ENCODE measurements at places on chromosomes 12 and 14.

- no peak for DNase-seq
These were observed 1.4 kb downstream of the BICDL1 start for GRCh38 chr12:119990382-119990874.

DNA sequence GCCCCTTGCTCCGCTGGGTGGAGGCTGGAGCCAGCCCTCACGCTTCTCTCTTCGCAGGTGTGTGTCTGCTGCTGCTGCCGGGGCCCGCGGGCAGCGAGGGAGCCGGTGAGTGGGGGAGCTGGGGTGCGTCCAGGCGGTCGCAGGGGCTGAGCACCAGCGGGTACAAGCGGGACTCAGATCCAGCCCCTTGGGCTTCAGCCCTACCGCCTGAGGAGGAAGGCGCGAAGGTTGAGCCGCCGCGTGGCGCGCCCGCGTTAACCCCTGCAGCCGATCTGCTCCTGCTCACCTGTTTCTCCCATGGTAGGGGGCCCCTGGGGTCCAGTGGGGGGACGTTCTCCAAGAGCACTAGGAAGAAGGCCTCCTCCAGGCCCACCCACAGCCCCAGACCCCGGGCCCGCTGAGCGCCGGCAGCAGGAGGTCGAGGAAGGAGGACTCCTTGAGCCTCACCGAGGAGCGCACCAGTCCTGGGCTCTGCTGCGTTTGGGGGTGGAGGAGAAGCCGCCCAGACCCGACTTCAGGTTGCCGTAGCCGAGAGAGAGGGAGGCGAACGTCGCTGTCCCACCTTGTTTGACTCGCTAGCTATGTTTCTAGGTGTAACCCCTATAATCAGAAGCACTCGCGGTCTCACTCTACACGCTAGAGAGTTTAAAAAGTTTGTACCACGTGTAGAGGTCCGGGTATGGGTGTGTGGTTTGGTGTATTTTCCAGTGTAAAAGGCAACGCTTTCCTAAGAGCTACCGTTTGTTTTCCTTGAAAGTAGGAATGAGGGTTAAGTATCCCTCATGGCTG is 834 bp downstream of the COCH start:
- DNase-seq = no peak

- no peak for DNase-seq
These were observed 85.0 kb downstream of the KICS2 start for GRCh38 chr12:64137117-64137516.

DNA sequence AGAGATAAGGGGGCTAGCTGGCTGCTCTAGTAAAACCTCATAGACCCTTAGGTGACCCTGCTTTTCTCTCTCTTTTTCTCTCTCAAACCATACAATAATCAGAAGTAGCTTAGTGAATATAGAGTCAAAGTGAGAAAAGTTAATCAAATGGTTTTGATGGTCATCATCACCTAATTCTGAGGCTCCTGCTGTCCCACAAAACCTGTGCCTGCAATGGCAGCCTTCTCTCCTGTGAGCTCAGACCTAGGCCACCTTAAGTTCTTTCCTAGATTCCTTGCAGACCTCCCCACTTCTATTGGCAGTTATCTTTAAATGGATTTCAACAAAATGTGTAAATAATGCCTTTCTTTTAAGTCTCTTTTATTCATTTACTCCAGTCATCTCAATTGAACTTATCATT is 1.5 kb upstream of the RPAP3 start:
- no peak for DNase-seq

DNA sequence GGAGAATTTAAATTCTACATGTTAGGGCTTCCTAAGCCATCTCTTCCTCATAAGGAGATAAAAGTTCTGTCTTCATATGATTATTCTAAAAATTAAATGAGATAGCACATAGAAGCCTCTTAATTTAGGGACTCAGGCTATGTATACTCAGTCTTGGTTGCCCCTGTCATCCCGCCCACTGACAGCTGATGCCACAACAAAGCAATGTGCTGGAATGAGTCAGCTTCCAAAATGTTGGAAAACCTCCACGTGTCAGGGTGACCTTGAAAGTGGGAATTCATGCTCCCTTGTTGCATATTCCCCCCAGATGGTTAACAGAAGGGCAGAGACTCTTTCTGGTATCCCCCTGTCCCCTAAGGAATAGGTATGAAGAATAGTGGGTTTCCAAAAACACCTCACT is 238.0 kb upstream of the DDHD1 start:
- no peak for DNase-seq

DNA sequence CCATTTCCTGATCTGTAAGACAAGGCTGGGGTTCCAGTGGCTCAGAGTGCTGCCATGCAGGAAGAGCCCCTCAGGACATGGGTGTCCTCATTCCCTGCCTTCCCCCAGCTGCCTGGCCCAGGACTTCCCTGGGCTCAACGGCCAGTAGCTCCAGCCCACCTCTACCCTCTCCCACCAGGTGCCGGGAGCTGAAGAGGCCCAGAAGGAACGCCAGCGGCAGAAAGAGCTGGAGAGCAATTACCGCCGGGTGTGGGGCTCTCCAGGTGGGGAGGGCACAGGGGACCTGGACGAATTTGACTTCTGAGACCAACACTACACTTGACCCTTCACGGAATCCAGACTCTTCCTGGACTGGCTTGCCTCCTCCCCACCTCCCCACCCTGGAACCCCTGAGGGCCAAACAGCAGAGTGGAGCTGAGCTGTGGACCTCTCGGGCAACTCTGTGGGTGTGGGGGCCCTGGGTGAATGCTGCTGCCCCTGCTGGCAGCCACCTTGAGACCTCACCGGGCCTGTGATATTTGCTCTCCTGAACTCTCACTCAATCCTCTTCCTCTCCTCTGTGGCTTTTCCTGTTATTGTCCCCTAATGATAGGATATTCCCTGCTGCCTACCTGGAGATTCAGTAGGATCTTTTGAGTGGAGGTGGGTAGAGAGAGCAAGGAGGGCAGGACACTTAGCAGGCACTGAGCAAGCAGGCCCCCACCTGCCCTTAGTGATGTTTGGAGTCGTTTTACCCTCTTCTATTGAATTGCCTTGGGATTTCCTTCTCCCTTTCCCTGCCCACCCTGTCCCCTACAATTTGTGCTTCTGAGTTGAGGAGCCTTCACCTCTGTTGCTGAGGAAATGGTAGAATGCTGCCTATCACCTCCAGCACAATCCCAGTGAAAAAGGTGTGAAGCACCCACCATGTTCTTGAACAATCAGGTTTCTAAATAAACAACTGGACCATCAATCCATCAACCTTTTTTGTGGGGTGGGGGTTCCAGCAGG is 17.6 kb downstream of the AGAP2 start:
- no peak for DNase-seq

GRCh38 chr12:23771240-23771949 is 178.1 kb downstream of the SOX5 start:
- DNase-seq = no peak

GRCh38 chr14:78162202-78162601 is 8.0 kb upstream of the NRXN3 start:
- no peak for DNase-seq
